ENCODE measurements at places on chromosomes 6 and 20.

DNA sequence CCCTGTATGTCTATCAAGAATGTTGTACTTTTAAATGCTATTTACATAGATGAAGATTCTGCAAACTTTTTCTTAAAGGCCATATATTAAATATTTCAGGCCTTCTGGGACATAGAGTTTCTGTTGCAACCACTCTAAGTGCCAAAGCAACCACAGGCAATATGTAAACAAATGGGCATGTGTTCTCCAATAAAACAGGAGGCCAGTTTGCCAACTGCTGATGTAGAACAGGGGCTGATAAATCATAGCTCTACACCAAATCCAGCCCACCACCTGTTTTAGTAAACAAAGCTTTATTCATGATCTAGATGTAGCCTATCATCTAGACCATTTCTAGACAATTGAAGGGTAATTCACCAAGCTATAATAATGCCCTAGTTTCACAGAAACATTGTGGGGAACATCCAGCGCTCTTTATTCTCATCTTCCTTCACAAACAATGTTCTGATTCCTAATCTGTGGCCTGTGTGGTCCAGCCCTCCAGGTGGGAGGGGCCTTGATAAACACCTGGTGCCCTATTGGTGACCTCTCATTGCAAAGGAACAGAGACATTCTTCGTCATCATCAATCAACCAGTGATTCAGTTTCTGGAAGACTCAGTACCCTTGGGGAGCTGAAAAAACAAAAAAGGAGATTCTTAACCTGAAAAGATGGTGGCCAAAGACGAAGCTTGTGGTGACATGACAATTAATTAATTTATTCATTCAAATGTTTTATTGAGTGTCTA, 80.2 kb downstream of the PREP start:
- DNase-seq: no peak

GRCh38 chr6:7900621-7901020, 10.0 kb downstream of the TXNDC5 start:
- no peak for DNase-seq

DNA sequence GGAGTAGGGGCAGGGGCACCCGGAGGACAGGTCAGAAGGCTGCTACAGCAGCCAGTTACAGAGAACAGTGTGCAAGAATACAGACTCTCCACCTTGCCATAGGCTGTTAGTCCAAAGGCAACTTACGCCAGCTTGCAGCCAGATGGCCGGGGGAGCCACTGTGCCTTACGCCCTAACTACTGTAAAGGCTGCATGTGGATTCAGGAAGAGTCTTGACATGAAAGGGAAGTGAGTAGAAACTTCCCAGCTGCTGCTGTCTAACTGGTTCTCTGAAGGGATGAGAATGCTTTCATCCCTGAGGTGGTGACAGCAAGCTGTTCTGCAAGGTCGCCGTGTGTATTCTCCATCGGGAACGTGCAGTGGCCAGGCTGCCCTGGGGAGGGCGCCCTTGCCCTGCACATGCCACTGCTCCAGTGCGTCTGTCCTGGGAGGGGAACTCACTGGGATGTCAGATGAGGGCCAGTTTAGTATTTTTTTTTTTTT, 46.1 kb downstream of the LYRM4 start:
- peak; percentile 55 for DNase-seq

GRCh38 chr6:23097566-23097965, 528.2 kb downstream of the HDGFL1 start:
- DNase-seq: no peak

- no peak for DNase-seq
These were observed 432.7 kb upstream of the ARID1B start for GRCh38 chr6:156344491-156344890.

- no peak for DNase-seq
These were observed 75.3 kb upstream of the TIAM2 start for GRCh38 chr6:154919806-154920205.

GRCh38 chr20:37408302-37409193, 62.6 kb downstream of the SRC start:
- DNase-seq: peak; percentile 35

All from AG10803 (cell line).